Activated T-helper 1 cell treated with anti-CD3 and anti-CD28 coated beads, Interleukin-12 subunit alpha, Interleukin-12 subunit beta, Interleukin-2, Interleukin-4 antibody, amounts not matched to agents 30 ng/mL and 10 ng/mL and 1 ng/mL, durations not matched to agents 14 hours and 24 hours and 36 hours (primary cell): ENCODE measurements at places on chromosomes 3 and 15.

DNA sequence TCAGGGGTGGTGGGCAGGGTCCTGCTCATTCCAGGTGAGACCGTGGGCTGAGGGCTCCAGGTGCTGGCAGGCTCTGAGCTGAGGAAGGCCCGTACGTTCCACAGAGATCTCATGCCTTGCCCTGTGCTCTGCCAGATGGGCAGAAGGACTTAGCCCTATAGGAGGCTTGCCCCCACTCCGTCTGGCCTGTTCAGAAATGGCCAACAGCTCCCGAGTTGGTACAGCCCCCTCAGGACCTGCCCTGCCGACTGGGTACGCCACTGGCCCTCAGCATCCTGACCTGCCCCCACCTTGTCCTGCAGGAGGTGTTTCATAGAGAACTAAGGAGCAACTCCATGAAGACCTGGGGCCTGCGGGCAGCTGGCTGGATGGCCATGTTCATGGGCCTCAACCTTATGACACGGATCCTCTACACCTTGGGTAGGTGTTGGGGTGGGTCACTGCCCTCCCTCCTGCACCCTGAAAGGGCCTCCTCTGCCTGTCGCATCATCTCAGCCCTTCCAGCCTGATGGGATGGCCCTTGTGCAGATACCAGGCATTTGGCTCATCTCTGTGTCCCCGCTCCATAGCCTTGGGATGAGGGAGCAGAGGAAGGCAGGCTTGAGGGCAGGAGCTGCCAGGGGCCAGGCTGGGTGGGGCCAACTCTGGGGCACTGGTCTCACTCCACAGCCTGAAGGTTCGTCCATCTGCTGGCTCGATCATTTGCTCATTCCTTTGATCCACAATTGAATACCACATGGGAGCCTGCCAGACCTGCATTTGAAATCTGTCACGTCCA, 14.2 kb downstream of the TMEM43 start:
- no peak overlapping the region for H3K27ac ChIP-seq
- peaks cover 47% of the 10 kb centered on the region for H3K36me3 ChIP-seq
- H3K27me3 ChIP-seq = no peaks in the 10 kb centered on the region
- H3K4me3 ChIP-seq = no peak overlapping the region

GRCh38 chr3:72161881-72162595, 377.1 kb upstream of the PROK2 start:
- no peak overlapping the region for H3K27ac ChIP-seq
- DNase-seq = no peak
- no peaks in the 10 kb centered on the region for H3K36me3 ChIP-seq
- H3K4me1 ChIP-seq = no peaks in the 10 kb centered on the region
- H3K27me3 ChIP-seq = peaks cover 3% of the 10 kb centered on the region
- H3K4me3 ChIP-seq = no peak overlapping the region

GRCh38 chr3:31242026-31242960, 290.4 kb upstream of the STT3B start:
- H3K27me3 ChIP-seq = no peaks in the 10 kb centered on the region
- no peak for DNase-seq
- peak overlapping the region; percentile 86 for H3K27ac ChIP-seq
- no peak overlapping the region for H3K4me3 ChIP-seq

- no peaks in the 10 kb centered on the region for H3K36me3 ChIP-seq
- no peak overlapping the region for H3K4me3 ChIP-seq
- H3K27ac ChIP-seq = peak overlapping the region; percentile 12
- DNase-seq = no peak
- peaks cover 8% of the 10 kb centered on the region for H3K27me3 ChIP-seq
Measured at GRCh38 chr3:151871639-151872468, 1.6 kb upstream of the SUCNR1 start.

- no peak for DNase-seq
- no peaks in the 10 kb centered on the region for H3K4me1 ChIP-seq
- H3K27me3 ChIP-seq = peaks cover 3% of the 10 kb centered on the region
- no peaks in the 10 kb centered on the region for H3K36me3 ChIP-seq
- H3K27ac ChIP-seq = no peak overlapping the region
Measured at GRCh38 chr3:9037144-9037711, 74.0 kb upstream of the RAD18 start.

GRCh38 chr15:92655178-92655995, at the start of gene FAM174B:
FAM174B (minus strand) TSS chr15:92655775.
- no peak for DNase-seq
- peaks cover 3% of the 10 kb centered on the region for H3K36me3 ChIP-seq
- H3K4me3 ChIP-seq = peak within 1 kb of the TSS; percentile 51
- no peak within 1 kb of the TSS for H3K27ac ChIP-seq
- H3K27me3 ChIP-seq = peaks cover 53% of the 10 kb centered on the region

DNA sequence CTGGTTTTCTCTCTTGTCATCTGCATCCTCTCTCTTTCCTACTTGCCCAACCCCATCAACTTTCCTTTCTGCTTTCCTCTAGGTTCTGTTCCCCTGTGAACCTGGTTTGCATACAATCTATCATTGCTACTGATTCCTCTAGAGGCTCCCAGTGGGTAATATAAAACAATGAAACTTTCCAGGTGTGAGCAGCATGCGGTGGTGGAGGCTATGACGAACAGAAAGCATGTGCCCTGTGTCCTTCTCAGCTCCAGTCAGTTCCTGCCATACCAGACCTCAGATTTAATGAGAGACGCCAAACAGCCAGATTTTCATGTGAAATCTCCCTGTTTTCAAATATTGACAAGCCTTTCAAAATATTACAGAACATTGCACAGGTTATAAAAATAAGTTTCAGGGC, 3.5 kb upstream of the ACAP2 start:
- peaks cover 2% of the 10 kb centered on the region for H3K27me3 ChIP-seq
- H3K4me3 ChIP-seq = no peak overlapping the region
- H3K36me3 ChIP-seq = no peaks in the 10 kb centered on the region

DNA sequence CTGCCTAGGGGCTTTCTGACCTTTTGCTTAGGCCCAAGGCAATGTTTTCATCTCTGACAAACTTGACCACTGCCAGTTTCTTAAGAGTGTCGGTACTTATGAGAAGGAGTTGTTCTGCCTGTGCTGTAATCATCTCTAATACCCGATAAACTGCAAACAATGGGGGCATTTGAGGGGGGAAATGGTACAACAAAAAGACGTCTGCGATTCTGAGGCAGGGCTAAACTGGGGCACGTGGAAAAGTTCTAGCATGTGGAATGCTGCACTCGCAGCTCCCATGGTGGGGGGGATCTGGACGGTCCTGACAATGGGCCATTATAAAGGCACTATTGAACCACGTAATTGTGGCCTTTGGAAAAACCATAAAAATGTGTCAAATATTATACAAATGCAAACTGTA, 73.1 kb upstream of the SAMMSON start:
- no peak overlapping the region for H3K27ac ChIP-seq
- H3K36me3 ChIP-seq = no peaks in the 10 kb centered on the region
- no peak overlapping the region for H3K4me3 ChIP-seq
- H3K4me1 ChIP-seq = no peaks in the 10 kb centered on the region
- H3K27me3 ChIP-seq = no peaks in the 10 kb centered on the region

- no peak overlapping the region for H3K27ac ChIP-seq
- DNase-seq = no peak
- no peaks in the 10 kb centered on the region for H3K4me1 ChIP-seq
- H3K27me3 ChIP-seq = peaks cover 9% of the 10 kb centered on the region
- no peaks in the 10 kb centered on the region for H3K36me3 ChIP-seq
Measured at GRCh38 chr3:156356537-156357363, 198.2 kb downstream of the SSR3 start.

- no peaks in the 10 kb centered on the region for H3K27me3 ChIP-seq
- DNase-seq = no peak
- H3K27ac ChIP-seq = no peak overlapping the region
- no peak overlapping the region for H3K4me3 ChIP-seq
- peaks cover 48% of the 10 kb centered on the region for H3K36me3 ChIP-seq
- peaks cover 35% of the 10 kb centered on the region for H3K4me1 ChIP-seq
Measured at GRCh38 chr3:64019271-64019670, 4.0 kb downstream of the PSMD6 start.

- H3K27ac ChIP-seq = no peak overlapping the region
- H3K27me3 ChIP-seq = peaks cover 1% of the 10 kb centered on the region
- H3K4me3 ChIP-seq = no peak overlapping the region
- peaks cover 11% of the 10 kb centered on the region for H3K36me3 ChIP-seq
- peaks cover 68% of the 10 kb centered on the region for H3K4me1 ChIP-seq
- DNase-seq = no peak
Measured at GRCh38 chr3:17030956-17031652, 146.3 kb downstream of the PLCL2 start.

GRCh38 chr15:67036775-67037555, 28.4 kb upstream of the SMAD3 start:
- peaks cover 4% of the 10 kb centered on the region for H3K27me3 ChIP-seq
- peaks cover 11% of the 10 kb centered on the region for H3K4me1 ChIP-seq
- H3K27ac ChIP-seq = peak overlapping the region; percentile 41
- no peak overlapping the region for H3K4me3 ChIP-seq
- no peak for DNase-seq

DNA sequence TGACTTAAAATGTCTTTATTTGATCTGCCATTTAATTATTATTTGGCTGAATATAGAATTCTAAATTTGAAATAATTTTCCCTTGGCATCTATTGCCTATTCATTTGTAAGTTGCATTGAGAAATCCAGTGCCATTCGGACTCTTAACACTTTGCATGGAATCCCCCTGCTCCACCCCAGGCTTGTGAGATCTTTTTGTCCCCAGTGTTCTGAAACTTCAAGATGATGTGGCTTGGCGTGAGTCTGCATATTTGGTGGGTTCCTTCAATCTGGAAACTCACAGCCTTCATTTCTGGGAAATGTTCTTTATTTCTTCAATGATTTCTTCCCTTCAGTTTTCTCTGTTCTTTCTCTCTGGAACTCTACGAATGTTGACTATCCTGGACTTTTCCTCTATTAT, 83.8 kb upstream of the BLM start:
- H3K4me3 ChIP-seq = no peak overlapping the region
- H3K4me1 ChIP-seq = no peaks in the 10 kb centered on the region
- no peak for DNase-seq

GRCh38 chr3:24338409-24339130, 156.1 kb downstream of the THRB start:
- H3K4me1 ChIP-seq = no peaks in the 10 kb centered on the region
- H3K36me3 ChIP-seq = no peaks in the 10 kb centered on the region
- H3K27ac ChIP-seq = no peak overlapping the region
- H3K27me3 ChIP-seq = no peaks in the 10 kb centered on the region
- DNase-seq = no peak

- no peak overlapping the region for H3K27ac ChIP-seq
- DNase-seq = no peak
- no peak overlapping the region for H3K4me3 ChIP-seq
- H3K36me3 ChIP-seq = no peaks in the 10 kb centered on the region
Measured at GRCh38 chr15:60917461-60918145, 311.5 kb downstream of the RORA start.

GRCh38 chr3:123984957-123985356, 7.0 kb downstream of the ROPN1 start:
- DNase-seq = no peak
- H3K36me3 ChIP-seq = no peaks in the 10 kb centered on the region
- H3K4me1 ChIP-seq = no peaks in the 10 kb centered on the region

- no peaks in the 10 kb centered on the region for H3K27me3 ChIP-seq
- no peak overlapping the region for H3K4me3 ChIP-seq
- H3K36me3 ChIP-seq = no peaks in the 10 kb centered on the region
- no peak for DNase-seq
- H3K27ac ChIP-seq = no peak overlapping the region
Measured at GRCh38 chr3:118526758-118527513, 507.7 kb downstream of the IGSF11 start.

DNA sequence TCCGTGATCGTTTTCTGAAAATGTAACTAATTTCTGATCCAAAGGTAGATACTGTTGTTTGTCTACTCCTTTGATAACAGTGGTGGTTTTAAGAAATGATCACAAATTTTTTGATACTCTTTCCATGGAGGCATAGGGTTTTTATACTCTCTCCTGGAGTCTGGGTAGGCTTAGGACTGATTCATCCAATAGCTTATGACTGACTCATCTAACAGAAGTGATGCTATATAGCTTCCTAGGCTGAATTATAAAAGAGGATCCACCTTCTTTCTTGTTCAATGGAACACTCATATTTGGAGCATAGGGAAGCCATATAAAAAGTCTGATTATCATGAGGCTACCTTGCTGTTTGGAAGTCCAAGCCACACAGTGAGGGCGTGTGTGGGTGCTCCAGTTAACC, 84.3 kb downstream of the CHST2 start:
- peaks cover 2% of the 10 kb centered on the region for H3K27me3 ChIP-seq
- DNase-seq = no peak
- H3K4me3 ChIP-seq = no peak overlapping the region
- H3K4me1 ChIP-seq = peaks cover 10% of the 10 kb centered on the region
- H3K36me3 ChIP-seq = no peaks in the 10 kb centered on the region
